Motor neuron (in vitro differentiated cells): ENCODE measurements at places on chromosomes 1 and 21. TPM values are rescaled to one million over a fixed set of nuclear protein-coding genes. Genes with fewer than 3 reads are reported as not detected.

Gene OR14K1
- not detected in 2 replicates for total RNA-seq

Gene AMY1A
- not detected in 2 replicates for total RNA-seq

Gene CYYR1
- total RNA-seq: 2.7 TPM in 2 replicates

Gene LYPD8
- not detected in 2 replicates for total RNA-seq

Gene PTPRC
- total RNA-seq: 0.21 and 0.36 TPM in 2 replicates

Gene ASAP3
- 29.0 and 33.6 TPM in 2 replicates for total RNA-seq

Gene NPHP4
- 16.0 and 16.1 TPM in 2 replicates for total RNA-seq

Gene MORC3
- total RNA-seq: 31.9 and 35.6 TPM in 2 replicates

Gene CFHR5
- not detected in 2 replicates for total RNA-seq

Gene CD247
- 2.6 and 3.5 TPM in 2 replicates for total RNA-seq

Gene PLA2G2D
- total RNA-seq: 0.09 and 0.31 TPM in 2 replicates

Gene HENMT1
- 7.3 and 9.5 TPM in 2 replicates for total RNA-seq

Gene AGMAT
- total RNA-seq: 0.70 and 1.1 TPM in 2 replicates

Gene MAN1C1
- total RNA-seq: 9.3 and 13.9 TPM in 2 replicates

Gene DENND2C
- 0.43 and 0.69 TPM in 2 replicates for total RNA-seq

Gene AKT3
- 77.1 and 84.0 TPM in 2 replicates for total RNA-seq

Gene RGSL1
- total RNA-seq: 0.18 and 0.36 TPM in 2 replicates

Gene SYCP1
- 0.15 TPM in 1 of 2 replicates, not detected in the other for total RNA-seq

Gene S100A4
- total RNA-seq: 1,082 and 1,152 TPM in 2 replicates

Gene METTL13
- 16.9 and 21.2 TPM in 2 replicates for total RNA-seq

Gene CATSPERE
- total RNA-seq: 0.45 and 0.57 TPM in 2 replicates

Gene LIX1L
- 15.9 and 16.5 TPM in 2 replicates for total RNA-seq

Gene CIART
- 7.9 and 8.4 TPM in 2 replicates for total RNA-seq

Gene TDRD5
- total RNA-seq: 0.10 TPM in 1 of 2 replicates, not detected in the other

Gene PLEKHO1
- total RNA-seq: 28.1 and 41.9 TPM in 2 replicates

Gene LMX1A
- total RNA-seq: 0.14 and 0.16 TPM in 2 replicates

Gene C1orf167
- 0.15 and 1.9 TPM in 2 replicates for total RNA-seq

Gene SPRR2F
- total RNA-seq: not detected in 2 replicates

Gene FMO3
- total RNA-seq: 0.52 and 0.60 TPM in 2 replicates

Gene HYI
- total RNA-seq: 12.1 and 15.3 TPM in 2 replicates

Gene NPL
- total RNA-seq: 2.6 and 4.1 TPM in 2 replicates

Gene AHDC1
- 11.2 and 12.1 TPM in 2 replicates for total RNA-seq

Gene CLIC6
- total RNA-seq: 0.05 and 0.06 TPM in 2 replicates

Gene F13B
- not detected in 2 replicates for total RNA-seq

Gene TRAF3IP3
- total RNA-seq: 1.6 and 1.8 TPM in 2 replicates

Gene RGS8
- total RNA-seq: 0.08 and 0.35 TPM in 2 replicates

Gene ADAM30
- not detected in 2 replicates for total RNA-seq

Gene SV2A
- total RNA-seq: 108 and 123 TPM in 2 replicates

Gene TTC39A
- 1.1 and 1.9 TPM in 2 replicates for total RNA-seq

Gene TMOD4
- 1.6 TPM in 1 of 2 replicates, not detected in the other for total RNA-seq

Gene CLEC20A
- total RNA-seq: 1.8 and 2.9 TPM in 2 replicates

Gene LRRC38
- total RNA-seq: not detected in 2 replicates
